ENCODE measurements at places on chromosomes 1 and 21. TPM values are rescaled to one million over a fixed set of nuclear protein-coding genes. Genes with fewer than 3 reads are reported as not detected.

BEST4 gene
- 0.84 TPM for total RNA-seq

FNDC5 gene
- total RNA-seq: 9.6 TPM

SLAMF9 gene
- total RNA-seq: not detected

- DNase-seq: no peak
Observed at GRCh38 chr1:156394835-156395461, 25.9 kb downstream of the RHBG start.

Data from neural progenitor cell (in vitro differentiated cells).